ENCODE measurements at places on chromosomes 11 and 22.

- DNase-seq, result no peak
Observed at GRCh38 chr11:90220391-90220790, 2.5 kb downstream of the CHORDC1 start.

DNA sequence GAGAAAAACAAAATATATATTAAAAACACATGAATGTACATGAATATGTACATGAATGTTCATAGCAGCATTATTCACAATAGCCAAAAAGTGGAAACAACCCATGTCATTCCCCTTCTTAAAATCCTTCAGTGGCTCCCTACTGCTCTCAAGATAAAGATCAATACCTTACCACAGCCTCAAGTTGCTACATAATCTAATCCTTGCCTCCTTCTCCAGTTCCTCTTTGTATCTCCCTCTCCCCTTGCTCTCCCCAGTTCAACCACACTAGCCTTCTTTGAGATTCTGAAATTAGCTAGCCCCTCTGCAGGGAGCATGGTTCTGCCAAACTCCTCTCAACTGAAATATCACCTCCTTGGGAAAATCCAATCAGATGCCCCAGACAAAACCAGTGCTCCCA is 28.1 kb downstream of the MTMR2 start:
- DNase-seq, result no peak

- no peak for DNase-seq
Observed at GRCh38 chr11:130620548-130620947, 172.1 kb downstream of the ADAMTS15 start.

DNA sequence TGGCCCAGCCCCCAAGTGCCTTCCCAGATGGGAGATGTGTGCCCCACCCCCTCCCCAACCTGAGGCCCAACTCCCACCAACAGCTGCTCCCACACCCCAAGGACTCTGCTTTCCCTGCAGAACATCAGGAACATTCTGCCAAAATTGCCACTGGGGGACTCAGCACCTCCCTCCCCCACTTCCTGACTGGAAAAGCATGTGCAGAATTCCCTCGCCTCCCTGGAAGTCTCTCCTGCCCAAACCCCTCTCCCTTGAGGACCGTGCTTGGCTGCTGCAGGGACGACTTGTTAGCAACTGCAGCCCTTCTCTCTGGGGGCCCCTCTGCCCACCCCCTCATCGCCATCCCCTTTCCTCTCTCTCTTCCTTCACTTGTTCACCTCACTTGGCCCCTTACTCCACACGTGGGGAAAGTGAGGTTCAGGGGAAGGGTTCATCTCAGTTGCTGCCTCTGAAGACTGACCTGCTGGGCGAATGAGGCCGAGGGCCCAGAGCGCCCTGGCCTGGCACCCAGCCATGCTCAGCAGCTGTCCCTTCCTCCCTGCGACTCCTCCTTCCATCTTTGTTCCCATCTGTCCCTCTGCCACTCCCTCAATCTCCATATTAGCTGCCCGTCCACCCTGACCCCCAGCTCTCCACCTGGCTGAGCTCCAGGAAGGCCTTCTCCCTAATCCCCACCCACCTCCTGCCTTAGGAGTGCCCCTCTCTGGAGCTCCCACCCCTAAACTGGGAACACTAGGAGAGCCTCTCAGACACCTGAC is 105.1 kb downstream of the CHST1 start:
- DNase-seq, result no peak

GRCh38 chr11:128205796-128206195 is 381.6 kb downstream of the ETS1 start:
- no peak for DNase-seq

GRCh38 chr11:119367661-119368120 is 13.8 kb downstream of the USP2 start:
- DNase-seq, result no peak

Data from stimulated activated CD4-positive, alpha-beta T cell treated with anti-CD3 and anti-CD28 coated beads, Interleukin-1b, Interleukin-23, amount 100 ng/mL, for 1 hour (primary cell).